ENCODE measurements at places on chromosomes 2 and 18.

- no peak for DNase-seq
Measured at GRCh38 chr18:73805991-73806390, 341.6 kb downstream of the FBXO15 start.

DNA sequence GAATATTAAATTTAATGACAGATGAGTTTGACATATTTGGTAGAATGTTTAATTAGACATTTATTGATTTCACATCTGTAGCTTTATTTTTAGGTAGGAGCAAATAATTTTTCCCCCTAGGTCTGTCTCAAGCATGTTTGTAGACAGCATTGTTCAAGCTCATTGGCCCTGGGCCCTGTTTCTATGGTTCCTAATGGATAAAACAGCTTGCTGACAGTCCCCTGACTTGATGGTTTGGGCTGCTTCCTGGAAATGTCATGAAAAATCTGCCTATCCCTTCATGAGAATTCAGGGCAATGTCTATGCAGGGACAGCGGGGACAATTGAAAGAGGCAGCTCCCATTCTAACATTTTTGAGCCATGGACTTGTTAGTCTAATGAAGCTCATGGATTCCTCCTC, 14.6 kb upstream of the MEP1B start:
- DNase-seq: no peak

DNA sequence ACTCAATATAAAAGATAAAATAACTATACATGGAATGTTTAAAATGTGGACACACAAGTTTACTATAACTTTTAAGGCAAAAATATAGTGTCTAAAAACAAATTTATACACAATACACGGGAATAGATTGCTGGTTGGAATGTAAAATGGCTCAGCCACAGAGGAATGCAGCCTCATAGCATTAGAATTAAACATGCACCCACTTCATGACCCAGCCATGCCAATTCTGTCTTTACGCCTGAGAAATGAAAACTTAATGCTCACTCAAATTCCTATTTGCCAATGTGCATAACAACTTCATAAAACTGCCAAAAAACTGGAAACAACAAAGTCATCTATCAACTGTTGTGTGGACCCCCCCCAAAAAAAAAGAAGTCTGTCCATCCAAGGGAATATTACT, 1006.6 kb upstream of the POU3F3 start:
- no peak for DNase-seq

- DNase-seq: no peak
Measured at GRCh38 chr2:107582487-107582886, 244.2 kb upstream of the RGPD4 start.
